Activated gamma-delta T cell treated with Interleukin-2 at 50 U/mL for 16 hours (primary cell): ENCODE measurements at places on chromosomes 13 and 19.
A peak's percentile ranks its signal among the peaks of the same experiment; 100 is the strongest.

- DNase-seq, result no peak
These were observed 128.8 kb downstream of the STK24 start for GRCh38 chr13:98447881-98448641.

DNA sequence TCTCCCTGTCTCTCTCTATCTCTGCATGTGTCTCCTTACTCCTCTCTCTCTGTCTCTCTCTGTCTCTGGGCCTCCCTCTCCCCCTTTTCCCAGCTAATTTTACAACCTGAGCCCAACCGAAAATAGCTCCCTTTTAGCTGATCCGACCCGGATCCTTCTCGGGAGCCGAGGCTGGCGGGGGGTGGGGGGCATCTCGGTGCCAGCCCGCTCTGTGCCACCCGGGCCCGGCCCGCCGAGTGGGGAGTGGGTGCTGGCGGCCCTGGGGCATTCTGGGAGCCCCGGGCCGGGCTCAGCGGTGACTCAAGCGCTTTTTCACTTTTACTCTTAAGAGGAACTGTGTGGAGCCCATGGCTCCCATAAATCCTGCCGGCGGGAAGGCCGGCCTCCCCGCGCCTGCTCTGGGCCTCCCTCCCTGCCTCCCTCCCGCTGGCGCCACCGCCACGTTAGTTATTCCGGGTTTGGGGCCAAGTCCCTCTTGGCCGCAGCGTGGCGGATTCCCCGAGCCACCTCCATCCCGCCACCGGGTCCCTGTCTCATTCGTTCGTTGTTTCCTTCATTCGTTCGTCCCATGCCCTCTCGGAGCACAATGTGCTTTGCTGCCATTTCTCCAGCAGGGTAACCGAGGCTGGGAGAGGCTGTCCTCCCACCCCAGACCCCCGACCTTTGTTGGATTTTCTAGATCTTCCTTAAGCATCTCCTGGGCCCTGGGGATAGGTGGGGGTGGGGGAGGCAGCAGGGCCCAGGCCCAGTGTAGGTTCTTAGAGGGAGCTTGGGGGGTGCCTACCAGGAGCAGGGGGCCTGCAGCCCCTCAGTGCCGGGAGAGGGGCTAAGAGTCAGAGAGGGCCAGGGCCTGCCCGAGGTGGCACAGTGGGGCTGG, 3.2 kb downstream of the NFIC start:
- no peak for DNase-seq

DNA sequence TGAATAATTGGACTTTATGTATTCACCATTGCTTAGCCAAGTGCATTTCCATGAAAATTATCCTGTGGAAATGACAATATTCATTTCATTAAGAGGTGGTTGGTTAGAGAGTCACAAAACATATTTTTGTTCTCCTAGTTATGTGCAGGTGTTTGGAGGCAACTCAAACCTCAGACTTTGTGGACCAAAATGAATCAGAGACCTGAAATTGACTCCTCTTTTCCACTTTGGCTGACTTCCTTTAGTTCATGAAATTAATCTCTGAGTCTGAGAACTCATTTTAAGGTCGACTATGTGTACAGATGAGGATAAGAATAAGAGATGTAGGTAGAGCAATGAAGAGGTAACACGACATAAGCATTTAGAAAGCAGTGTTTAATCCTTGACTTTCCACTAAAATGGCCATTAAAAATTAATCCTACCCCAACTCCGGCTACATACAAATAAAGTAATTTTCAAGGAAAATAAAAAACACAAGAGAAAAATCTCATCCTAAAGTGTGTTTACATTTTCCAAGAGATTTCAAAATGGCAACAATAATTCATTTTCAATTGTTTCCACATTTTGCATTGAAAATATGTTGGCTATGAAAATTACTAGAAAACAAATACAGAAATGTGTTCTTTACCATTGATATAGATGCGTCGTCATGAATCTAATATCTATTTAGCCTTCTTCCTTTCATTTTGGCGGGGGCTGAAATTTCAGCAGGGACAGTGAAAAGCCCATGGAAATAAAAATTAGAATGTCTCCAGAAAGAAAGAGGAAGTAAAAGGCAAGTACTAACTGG, 185.4 kb upstream of the CSNK1A1L start:
- DNase-seq, result no peak

- DNase-seq, result no peak
These were observed 424.1 kb upstream of the DACH1 start for GRCh38 chr13:72290962-72291681.

DNA sequence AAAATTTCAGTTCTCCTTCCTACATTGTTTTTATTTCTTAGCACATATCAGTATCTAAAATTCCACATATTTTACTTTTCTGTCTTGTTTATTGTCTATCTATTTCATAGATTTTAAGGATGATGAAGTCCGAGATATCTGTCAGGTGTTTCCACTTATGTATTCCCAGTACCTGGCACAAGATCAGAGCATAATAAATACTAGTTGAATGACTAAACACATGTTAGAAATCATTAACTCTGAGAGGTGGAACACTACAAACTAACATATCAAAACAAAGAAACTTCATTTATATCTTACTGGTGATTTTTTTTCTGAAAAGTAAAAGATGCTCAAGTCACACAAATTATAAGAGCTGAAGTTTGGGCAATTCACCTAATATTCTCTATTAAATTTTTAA, 1208.3 kb downstream of the PCDH9 start:
- no peak for DNase-seq

DNA sequence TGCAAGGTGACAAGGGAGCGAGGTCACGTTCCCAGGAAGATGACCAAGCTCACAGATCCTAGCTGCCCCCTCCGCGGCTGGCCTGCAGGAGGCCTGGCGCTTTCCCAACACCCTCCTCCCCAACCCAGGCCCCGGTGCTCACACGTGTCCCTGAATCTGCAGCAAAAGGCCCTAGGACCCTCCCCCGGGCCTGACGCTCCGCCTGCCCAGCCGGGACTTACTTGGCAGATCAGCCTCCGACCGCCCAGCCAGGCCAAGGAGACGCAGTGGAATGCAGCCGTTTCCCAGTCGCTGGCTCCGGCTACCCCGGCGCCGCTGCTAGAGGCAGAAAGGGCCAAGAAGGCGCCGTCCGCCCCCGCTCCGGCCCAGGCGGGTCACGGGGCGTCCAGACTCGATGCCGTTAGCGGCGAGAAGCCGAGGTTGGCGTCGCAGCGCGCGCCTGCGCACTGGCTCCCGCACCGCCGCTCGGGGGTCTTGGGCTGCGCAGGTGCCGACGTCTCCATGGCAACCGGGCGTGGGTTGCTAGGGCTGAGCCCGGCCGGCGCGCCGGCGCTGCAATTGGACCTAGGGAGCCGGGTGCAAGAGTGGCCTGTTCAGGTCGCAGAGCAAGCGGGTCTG, at the start of gene PNMA8A:
PNMA8A (minus strand) TSS at position 448 of the 618 bp plus-strand sequence. CDS start 528 bp downstream, outside the sequence.
- DNase-seq, result no peak

DNA sequence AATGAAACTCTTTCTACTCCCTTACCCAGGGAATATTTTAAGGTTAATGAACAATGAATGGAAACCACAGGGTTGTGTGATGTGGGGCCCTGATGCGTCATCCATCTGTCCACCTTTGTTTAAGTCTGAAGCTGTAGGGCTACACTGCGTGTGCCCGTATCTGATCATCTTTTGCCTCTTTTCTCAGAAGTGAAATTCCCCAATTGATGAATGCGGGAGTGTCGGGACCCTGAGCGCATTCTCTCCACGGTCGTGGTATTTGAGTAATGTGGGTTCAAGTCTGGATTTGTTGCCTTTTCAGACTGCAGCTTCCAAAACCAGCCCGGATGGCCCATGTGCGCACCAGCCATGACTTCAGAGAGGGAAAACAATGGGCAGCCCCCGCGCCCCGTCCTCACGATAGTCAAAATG, 112.3 kb downstream of the COL4A2 start:
- no peak for DNase-seq

DNA sequence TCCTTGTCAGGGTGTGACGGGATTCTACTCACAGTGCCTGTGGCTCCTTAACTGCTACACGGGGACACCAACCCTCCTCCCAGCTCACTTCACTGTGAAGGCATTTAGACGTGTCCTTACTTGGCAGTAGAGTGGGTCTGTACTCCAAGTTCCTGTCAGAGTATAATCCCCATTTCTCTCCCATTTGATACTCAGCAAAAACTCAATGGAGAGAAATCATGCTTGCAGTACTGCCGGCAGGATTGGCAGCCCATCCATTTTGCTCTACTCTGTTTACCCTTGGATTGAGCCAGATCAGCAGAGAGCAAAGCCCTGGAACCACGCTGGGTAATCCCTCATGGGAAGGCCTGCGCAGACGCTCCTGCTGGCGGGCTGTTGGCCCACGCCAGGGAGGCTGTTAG, 28.9 kb downstream of the ARL11 start:
- no peak for DNase-seq

- no peak for DNase-seq
These were observed 2.4 kb downstream of the TIMM13 start for GRCh38 chr19:2424686-2425621.

- no peak for DNase-seq
These were observed 3.7 kb upstream of the TMEM272 start for GRCh38 chr13:51848674-51849073.

- DNase-seq, result no peak
These were observed 38.6 kb upstream of the FBXL3 start for GRCh38 chr13:77065461-77066147.

DNA sequence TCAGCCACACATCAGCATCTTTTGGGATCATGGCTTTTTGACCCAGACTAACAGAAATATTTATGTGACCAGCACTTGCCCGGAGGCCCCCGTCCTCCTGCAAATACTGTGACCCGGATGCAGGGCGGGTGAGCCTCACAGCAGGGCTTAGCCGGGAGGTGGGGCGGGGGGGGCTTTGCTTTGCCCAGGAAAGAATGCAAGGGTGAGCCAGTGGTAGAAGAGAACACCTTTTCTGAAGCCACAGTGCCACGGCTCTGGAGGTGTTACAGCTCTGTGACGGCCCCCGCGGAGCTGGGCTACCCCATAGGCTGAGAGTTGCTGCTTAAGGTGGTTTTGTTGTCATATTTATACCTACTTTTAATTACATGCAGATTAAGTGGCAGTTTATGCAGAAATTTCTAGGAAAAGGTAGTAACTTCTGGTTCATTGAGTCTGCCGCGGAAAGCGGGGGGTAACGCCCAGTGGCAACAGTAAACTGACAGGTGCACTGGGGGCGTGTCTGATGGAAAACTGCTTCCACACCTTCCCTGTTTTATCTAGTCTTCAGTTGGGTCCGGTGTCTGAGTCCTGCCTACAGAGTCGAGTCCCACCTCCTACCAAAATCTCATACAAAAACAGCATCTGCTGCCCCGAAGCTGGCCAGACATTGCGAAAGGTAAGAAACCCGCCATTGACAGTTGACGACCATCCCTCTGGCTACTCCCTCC, 187.9 kb downstream of the TEX29 start:
- no peak for DNase-seq

DNA sequence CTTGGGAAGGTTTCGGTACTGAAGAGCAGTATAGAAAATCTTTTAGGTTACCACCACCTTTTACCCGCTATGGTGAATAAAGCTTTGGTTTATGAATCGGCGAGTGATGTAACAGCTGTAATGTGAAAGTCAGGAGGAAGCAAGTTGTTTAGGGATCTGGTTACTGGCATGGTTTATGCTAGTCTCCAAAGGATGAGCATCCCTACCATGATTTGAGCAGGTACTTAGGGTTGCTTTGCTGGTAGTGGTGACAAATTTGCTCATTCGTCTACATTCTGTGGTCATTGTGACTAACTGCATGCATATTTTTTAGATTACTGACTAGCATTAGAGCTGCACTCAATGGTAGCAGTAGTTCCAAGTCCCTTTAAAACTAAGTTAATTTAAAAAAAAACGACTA, 104.1 kb downstream of the FRY start:
- no peak for DNase-seq

DNA sequence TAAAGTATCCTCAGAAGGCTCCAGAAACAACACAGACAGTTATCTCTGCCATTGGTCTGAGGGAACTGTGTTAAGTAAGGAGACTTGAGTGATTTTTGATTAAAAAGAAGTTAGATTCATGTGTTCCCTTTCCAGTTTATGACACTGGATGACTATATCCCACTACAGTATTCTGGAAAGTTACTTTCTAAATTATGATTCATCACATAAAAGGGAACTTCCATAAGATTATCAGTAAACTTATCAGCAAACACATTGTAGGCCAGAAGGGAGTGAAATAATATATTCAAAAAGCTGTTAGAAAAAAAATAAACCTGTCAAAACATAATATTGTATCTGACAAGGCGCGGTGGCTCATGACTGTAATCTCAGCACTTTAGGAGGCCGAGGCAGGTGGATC, 700.0 kb downstream of the SLITRK6 start:
- no peak for DNase-seq

DNA sequence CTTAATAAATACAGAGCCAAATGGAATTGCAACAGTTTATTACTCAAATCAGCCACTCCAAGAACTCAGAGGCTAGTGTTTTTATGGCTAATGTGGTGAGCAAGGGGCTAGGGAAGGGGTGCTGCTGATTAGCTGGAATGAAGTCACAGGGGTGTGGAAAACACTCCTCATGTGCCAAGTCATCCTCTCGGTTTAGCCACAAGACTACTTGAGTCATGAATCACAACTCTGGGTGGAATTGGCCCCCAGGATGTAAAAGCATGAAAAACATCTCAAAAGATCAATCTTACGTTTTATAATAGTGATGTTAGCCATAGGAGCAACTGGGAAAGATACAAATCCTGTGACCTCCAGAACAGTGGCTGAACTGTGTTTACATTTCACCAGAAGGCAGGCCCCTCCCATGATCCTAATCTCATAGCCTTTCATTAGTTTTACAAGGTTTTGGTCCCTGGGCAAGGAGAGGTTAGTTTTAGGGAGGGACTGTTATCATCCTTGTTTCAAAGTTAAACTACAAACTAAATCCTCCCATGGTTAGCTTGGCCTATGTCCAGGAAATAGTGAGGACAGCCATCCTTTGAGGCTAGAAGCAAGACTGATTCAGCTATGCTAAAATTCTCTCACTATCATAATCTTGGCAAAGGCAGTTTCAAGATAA, 2020.1 kb upstream of the PCDH20 start:
- no peak for DNase-seq

- no peak for DNase-seq
These were observed 2.6 kb downstream of the ADAT3 start for GRCh38 chr19:1907563-1908363.

DNA sequence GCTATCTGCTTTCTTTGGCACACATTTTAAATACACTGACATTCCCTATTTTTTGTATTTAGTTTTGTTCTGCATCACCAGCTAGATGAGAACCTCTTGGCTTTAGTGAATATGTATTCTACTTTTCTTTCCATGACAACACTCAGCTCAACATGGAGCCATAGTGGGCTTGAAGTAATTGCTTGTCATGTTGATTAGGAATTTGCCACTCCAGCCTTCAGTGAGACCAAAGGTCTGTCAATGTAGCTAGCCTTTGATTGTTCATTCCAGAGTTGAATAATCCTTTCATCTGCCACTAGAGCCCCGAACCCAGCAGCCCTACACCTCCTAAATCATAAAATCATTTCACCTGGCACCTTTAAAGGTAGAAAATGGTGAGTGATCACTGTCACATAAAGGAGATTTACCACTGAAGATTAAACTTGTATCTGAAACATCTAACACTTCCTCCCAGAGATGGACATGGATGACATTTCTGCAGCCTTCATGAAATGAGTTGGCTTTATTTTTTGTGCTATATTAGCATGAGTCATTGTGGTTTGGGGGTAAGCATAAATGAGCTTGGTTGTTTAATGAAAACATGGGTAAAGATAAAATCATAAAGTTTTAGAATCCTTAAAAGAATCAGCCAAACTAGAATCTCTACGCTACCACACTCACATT, 29.2 kb upstream of the GARRE1 start:
- no peak for DNase-seq

- no peak for DNase-seq
These were observed 116.4 kb downstream of the STK24 start for GRCh38 chr13:98460516-98460915.

GRCh38 chr19:737591-738093, 13.3 kb upstream of the MISP start:
- peak; percentile 53 for DNase-seq
